ENCODE measurements at places on chromosomes 3 and 15. TPM values are rescaled to one million over a fixed set of nuclear protein-coding genes. Genes with fewer than 3 reads are reported as not detected.

DNA sequence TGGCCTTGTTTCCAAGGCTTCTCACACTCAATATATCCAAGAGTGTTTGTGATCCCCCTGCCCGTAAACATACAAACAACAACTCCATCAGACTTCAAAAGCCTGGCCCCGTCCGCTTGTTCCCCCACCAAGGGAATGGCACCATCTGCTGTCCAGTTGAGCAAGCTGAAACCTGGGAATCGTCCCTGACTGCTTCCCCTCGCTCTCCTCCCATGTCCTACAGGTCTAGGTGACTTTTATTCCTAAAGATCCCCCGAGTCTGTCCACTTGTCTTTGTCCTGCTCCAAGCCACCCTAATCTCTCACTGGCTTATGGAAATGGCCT, 27.9 kb upstream of the FAM174B start:
- DNase-seq = peak; percentile 40

The PTPRG gene
- 76.7 TPM for total RNA-seq

The ATP13A4 gene
- 0.88 TPM for total RNA-seq

The CTXN2 gene
- not detected for total RNA-seq

The STRIT1 gene
- total RNA-seq = not detected

- no peak for DNase-seq
These were observed 375.1 kb downstream of the PTPRG start for GRCh38 chr3:61936344-61936937.

- no peak for DNase-seq
These were observed 106.8 kb upstream of the IL12A start for GRCh38 chr3:159881828-159882309.

The APOD gene
- 924 TPM for total RNA-seq

DNA sequence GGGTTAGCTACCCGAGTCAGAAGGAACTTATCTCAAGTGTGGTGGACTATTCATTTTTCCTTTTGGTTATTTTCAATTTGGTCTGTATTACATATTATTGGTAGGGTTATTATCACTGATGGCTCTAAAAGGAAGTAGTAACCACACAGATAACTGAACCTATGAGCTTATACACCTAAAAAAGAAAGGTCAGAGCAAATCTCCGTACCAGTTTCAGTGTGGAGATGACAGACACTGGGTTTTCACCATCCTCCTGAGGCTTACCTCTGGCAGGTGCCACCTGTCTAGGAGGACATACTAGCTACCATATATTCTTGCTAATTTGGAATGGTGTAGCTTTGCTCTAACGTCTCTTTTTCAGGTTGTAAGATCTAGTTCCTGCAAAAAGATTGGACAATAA, 10.2 kb downstream of the GAP43 start:
- DNase-seq = no peak

- DNase-seq = no peak
These were observed 29.1 kb downstream of the PRR20G start for GRCh38 chr3:127258733-127259132.

The XIRP1 gene
- total RNA-seq = 0.07 TPM

GRCh38 chr3:66885326-66886000, 112.6 kb upstream of the KBTBD8 start:
- DNase-seq = no peak

The VWA5B2 gene
- 0.35 TPM for total RNA-seq

DNA sequence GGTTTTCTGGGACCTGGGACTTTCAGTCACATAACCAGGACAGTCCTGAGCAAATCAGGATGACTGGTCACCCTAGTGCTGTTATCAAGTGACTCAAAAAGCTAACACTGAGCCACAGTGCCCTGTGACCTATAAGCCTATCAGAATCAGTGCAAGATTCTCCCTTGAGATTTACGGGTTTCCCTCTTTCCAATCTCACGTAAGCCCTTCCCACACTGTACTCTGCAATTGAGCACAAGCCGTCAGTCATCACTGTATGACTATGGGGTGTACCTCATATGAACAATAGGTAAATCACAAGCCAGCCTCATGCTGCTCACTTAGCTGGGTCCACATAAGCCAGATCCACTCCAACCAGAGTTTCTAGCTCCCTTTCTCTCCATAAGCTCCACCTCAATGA, 21.0 kb upstream of the CLDN18 start:
- no peak for DNase-seq

The TGM4 gene
- total RNA-seq = not detected

DNA sequence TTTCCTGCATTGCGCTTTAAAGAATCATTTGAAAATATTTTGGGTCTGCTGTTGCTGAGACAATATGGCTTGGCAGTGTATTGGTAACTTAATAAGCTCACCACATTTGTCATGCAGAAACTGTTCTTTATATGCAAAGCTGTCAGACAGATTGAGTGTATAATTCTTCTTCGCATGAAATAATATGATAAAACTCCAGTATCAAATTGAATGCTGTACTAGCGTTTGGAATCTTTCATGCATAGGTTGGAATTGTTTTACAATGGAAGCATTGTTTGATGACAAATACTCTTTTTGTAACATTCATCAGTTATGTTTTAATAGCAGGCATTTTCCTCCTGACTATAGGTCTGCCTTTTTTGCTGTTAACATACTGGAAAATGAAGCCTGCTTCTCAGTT, 53.8 kb downstream of the RBMS3 start:
- DNase-seq = no peak

GRCh38 chr3:147396712-147397046, 9.7 kb downstream of the ZIC4 start:
- no peak for DNase-seq

The LRRC49 gene
- total RNA-seq = 20.8 TPM

The LTK gene
- total RNA-seq = 0.55 TPM

The GOLGA6L10 gene
- 0.29 TPM for total RNA-seq

The TEX55 gene
- total RNA-seq = not detected

DNA sequence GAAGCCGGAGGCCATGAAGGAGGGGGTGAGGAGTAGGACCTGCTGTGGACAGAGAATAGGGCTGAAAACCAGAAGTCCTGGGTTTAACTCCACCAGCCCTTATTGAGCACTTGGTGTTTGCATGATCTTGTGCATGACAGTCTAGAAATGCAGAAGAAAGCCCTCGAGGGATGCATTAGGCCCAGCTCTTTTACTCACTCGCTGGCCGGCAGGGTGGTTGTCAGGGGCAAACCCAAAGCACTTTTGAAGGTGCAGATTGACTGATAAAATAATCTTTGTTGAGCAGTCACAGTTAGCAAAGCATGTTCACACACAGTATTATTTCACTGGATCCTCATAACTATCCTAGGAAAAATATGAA, 55.3 kb downstream of the CORO2B start:
- DNase-seq = no peak

The ABCF3 gene
- total RNA-seq = 11.8 TPM

- no peak for DNase-seq
These were observed 428.3 kb upstream of the ATP11B start for GRCh38 chr3:182364723-182365650.

GRCh38 chr15:85777250-85778106, 17.2 kb downstream of the KLHL25 start:
- DNase-seq = no peak

DNA sequence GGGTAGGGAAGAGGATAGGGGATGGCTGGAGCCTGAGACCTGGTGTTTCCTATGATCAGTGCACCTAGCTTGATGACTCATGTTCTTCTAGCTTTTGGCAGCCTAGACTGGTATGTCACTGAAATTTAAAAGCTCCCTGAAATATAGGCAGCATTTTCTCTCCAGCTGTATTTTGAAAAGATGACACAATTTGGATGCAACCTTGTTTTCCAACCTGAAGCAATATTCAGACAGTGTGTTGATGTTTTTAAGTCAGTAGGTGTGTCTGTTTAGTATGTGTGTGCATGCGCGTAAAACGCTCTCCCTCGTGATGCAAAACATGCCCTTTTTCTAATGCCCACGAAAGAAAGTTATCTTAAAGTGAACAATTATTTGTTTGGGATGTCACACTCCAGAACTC, 58.5 kb downstream of the RPL22L1 start:
- peak; percentile 49 for DNase-seq

DNA sequence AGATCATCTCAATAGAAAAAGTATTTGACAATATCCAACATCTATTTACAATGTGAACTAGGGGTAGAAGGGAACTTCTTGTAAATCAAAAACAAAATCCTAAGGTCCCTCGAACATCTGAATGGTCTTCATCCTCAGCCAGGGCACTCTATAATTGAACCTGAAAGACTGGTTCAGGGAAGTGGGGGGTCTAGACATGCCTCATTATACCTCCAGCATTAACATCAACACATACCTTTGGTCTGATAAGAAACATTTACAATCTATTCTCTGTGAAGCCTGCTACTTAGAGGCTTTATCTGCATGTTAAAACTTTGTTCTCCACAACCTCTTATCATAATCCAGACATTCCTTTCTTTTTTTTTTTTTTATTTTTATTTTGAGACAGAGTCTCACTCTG, 211.8 kb downstream of the CTNNB1 start:
- DNase-seq = no peak

GRCh38 chr3:135973841-135974240, 8.3 kb downstream of the PPP2R3A start:
- no peak for DNase-seq

DNA sequence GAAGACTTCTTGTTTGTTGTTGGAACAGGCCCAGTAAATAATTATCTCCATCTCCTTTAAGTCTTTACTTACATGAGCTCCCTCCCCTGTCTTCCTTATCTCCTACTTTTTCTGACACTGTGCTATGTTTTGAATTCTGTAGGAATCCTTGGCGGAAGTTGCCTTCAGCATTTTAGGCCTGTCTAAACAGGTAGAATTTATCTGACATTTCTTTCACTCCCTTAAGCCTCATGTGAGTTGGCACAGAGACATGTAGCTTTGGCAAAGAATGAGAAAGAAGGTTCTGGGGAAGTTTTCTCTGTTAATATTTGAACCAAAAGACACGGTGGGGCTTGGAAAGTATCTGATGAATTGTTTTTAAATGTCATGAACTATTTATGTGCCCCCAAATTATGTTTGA, 8.1 kb downstream of the MCTP2 start:
- no peak for DNase-seq

DNA sequence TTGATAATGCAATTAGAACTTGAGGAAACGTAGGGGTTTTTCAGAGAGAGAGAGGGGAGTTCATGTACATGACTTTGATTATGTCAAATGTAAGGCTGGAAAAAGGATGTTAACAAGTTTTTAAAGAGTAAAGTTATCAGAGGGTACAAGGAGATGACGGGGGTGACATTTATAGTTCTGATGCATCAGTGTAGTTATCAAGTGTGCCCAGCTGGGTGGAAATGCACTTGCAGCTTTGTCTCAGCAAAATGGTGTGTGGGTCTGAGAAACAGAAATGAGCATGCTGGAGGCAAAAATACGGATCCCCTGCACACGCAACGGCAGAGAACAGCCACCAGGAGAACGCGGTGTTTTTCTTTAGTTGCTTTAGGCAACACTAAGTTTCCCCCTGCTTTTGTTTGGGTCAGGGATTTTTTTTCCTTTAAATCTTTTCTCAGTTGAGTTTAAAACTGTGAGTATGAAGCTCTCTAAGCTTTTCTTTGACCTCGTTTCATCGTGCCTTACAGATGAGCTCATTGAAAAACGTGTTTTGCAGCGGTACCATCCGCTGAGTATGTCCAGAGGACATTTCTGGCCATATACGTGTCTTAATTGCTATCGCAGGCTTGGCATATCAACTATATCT, 205.4 kb downstream of the PDZRN3 start:
- DNase-seq = no peak
